ENCODE measurements at places on chromosomes 6 and 20.

DNA sequence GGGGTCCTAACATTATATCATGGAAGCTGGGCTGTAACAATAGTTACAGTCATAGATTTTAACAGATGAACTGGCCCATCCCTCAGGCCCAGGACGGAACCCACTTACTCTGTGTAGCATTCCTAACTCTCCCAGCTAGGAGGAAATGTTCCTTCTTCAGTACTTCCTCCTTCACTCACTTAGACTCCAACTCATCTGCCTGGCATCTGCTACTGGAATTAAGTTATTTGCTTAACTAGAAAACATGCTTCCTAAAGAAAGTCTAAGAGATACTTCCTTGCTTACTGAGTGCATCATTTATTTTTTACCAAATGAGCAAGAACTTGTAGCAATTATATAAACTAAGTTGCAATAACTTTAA lies 20.5 kb downstream of the GCLC start:
- no peak for DNase-seq

DNA sequence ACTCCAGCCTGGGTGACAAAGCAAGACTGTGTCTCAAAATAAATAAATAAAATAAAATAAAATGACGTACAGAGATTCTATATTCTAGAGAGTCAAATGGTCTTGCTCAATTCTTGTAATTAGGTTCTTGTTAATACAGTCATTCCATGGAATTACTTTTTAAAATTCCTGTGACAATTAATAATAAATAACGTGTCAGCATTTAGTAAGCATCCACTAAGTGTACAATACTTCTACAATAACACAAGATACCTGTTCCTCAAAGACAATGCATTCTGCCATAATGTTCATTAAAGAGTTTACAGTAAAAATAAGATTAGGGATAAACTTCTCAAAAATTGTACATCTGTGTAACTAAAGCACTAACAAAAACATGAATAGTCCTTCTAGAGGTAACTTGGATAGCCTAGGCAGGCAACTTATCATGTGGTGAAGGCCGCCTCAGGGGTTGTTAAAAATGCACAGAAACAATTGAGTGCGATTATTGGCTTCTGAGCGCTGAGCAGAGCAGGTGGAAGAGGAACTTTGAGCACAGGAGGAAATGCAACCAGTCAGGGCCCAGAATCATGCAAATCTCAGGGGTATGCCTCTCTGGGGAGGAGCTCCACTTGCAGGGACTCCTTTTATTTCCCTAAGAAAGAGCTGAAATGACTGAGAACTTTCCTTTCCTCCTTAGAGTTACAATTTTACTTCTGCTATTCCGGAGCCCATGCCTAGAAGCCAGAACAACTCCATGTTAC lies 37.1 kb downstream of the QRSL1 start:
- DNase-seq = no peak

DNA sequence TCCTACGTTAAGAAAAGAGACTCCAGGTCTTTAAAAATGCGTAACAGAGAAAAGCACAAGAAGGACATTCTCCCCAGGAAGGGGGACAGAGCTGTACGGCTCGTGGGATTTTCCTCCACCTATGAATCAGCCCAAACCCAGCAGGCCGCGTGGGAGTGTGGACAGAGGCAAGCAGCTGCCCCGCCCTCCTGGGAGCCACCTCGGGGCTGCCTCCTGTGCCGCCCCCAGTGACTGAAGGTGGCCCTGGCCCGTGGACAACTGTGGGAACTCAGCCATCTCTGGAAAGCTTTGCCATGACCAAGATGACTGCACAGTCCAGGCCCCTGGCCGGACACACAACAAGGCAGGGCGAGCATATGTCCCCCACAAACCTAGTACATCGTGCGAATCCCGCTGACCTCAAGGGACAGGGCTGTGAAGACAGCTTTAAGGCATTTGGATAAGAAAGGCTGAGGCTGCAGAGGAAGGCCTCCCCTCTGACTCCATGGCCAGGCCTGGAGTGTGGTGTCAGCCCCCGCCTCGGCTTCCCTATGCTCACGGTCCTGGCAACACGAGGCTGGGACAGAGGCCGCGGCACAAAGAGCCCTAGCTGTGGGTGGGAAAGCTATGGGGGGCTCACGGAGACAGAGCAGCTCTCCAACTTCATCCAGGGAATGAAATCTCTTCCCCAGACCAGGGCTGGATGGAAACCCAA lies 26.9 kb downstream of the PXDC1 start:
- no peak for DNase-seq

- DNase-seq = no peak
These were observed 28.0 kb upstream of the SYNJ2 start for GRCh38 chr6:157953580-157954091.

- no peak for DNase-seq
These were observed 42.1 kb downstream of the KLHL31 start for GRCh38 chr6:53623497-53623896.

- DNase-seq = no peak
These were observed 1.3 kb upstream of the MTFR2 start for GRCh38 chr6:136251394-136251793.

GRCh38 chr6:28969129-28969528 lies 36.0 kb downstream of the ZNF311 start:
- DNase-seq = no peak

DNA sequence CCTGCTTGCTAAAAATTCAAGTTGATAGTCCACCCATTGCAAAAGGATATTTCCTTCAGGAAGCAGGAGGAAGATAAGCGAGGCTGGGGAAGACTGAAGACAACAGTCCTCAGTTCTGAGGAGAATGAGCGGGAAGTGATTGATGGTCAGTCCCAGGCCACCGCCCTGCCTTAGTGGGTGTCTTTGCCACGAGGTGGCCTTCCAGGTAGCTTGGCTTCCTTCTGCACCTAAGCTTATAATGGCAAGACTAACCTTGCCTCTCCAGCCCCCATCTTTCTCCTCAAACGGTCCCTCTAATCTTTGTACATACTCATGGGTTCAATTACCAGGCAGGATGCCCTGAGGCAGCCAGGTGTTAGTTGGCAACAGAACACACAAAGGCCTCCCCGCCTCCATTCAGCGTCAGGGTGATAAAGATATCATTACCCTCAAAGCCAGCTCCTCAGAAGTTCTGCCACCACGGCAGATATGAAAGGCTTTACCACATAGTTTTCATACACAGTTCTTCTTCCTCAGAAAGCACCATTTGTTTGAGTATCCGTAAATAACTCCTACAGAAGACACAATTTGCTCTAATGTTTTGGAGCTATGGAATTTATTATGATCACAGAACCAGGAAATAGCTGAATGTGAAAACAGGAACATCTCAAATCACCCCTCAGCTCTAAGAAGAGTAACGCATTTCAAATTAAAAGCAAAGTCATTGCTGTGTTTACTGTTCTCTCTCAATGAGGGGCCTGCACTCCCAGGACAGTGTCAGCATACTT lies 249.4 kb downstream of the ATXN1 start:
- DNase-seq = no peak

- DNase-seq = no peak
These were observed 116.2 kb upstream of the PLCB4 start for GRCh38 chr20:8952721-8953120.

- DNase-seq = no peak
These were observed 100.0 kb upstream of the CNR1 start for GRCh38 chr6:88266126-88266525.

GRCh38 chr6:7232351-7232750 lies 80.6 kb downstream of the SSR1 start:
- DNase-seq = no peak

- DNase-seq = no peak
These were observed 631 bp downstream of the RAET1L start for GRCh38 chr6:150024646-150025155.

DNA sequence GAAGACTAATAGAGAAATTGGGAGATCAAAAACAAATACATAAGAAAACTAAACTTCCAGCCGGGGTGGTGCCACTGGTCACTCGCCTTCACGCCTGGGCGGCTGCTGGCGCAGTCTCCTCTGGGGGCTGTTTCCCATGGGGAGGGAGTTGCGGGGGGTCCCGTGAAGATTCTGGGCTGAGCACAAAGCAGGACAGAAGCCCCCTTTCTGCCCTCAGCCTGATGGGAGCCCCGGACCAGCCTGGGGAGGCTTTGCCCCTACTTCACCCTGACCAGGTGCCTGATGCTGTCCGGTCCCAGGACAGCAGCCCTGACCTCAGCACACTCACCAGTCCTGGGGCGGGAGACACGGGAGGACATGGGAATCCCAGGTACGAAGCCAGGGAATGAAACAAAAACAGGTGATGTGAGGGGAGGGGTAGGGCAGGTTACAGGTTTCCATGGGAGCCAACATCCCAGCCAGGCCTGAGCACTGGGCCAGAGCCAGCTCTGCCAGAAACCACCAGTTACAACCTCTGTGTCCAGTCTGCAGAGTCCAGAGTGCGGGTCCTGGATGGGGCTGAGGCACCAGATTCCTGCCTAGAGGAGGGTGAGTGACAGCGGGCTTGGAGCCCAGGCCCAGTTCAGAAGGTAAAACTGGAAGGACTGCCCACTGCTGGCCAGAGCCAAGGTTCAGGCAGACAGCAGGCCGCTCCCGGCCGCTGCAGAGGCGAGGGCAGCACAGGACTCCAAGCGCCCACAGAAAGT lies 326.4 kb downstream of the TAF4 start:
- no peak for DNase-seq

GRCh38 chr20:634148-634925 lies 18.7 kb downstream of the SRXN1 start:
- no peak for DNase-seq

DNA sequence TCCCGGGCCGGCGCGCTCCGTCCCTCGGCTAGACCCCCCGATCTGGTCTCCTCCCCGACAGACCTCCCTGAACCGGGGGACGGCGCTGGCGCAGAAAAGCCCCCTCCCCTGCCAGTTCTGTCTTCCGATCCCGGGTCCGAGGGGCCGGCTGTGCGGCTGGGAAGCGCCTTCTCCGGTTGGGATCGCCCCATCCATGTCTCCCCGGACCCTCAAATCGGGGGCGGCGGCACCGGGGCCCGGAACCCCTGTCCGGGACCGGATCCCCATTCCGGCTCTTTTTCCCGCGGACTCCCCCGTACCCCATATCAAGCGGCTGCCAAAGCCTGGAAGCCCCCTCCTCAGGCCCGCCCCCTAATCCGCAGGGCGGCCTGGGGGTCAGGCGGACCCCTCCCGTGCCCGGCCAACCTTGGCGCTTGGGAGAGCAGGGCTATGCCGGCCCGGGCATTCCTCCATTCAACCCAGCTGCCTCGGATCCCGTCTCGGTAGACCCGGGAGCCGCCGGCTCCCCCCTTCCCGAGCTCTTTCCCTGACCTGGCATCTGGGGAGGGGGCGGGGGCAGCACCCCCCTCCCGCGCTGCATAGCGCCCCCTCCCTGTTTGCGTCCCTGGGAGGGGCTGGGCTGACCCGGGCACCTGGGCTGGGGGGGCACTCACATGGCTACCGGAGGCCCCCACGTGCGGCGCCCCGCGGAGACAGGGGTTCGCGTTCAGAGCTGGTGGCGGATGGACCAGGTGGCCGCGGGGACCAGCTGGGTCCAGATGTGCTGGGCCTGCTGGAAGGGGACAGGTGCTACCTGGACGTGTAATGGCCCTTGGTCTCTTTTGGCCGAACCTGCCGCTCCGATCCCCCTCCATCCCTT lies 643 bp downstream of the DLGAP4 start:
- DNase-seq = no peak

GRCh38 chr20:58603721-58604120 lies 47.4 kb upstream of the STX16 start:
- no peak for DNase-seq

GRCh38 chr20:62653951-62654685 lies 11.8 kb downstream of the SLCO4A1 start:
- DNase-seq = no peak

- no peak for DNase-seq
These were observed 273.4 kb upstream of the SASH1 start for GRCh38 chr6:148069256-148069655.

DNA sequence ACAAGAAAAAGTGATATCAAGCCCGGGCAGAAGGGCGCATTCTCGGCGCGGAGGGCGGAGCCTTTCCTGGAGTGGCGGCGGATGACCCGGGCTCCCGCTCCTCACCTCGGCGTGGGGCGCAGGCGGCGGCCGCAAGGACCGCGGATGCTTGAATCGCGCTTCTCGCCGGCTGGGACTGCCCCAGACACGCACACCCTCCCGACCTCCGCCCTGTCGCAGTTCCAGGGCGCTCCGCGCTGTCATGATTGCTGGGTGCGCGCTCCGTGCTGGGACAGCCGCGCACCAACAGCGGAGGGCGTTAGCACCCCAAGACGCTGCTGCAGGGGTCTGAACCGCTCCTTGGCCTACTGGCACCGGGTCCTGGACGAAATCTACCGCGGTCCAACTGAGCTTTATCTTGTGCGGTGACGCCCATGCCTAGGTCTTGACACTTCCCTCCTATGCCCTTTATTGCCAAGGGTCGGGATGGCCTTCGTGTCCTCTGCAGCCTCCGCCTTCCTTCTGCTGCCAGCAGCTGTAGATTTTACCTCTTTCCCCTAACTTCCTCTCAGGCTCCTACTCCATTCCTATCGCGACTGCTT lies 43.3 kb downstream of the IRAK1BP1 start:
- no peak for DNase-seq

DNA sequence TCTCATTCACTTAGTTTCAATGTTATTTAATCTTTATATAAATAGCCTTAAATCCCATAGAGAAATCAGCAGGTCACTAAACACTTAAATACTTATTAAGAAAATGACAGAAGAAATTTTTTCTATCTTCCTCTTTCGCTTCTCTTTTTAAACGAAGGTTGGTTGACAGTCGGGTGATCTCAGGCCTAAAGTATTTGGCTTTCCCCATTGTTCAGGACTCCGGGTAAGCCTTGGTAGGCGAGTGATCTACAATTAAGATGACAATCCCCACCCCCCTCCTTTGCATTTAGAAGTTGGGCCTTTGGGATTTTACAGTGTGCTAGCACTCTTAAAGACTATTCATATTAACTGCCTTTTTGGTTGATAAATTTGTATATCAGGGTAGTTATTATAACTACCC lies 19.7 kb upstream of the UTRN start:
- no peak for DNase-seq

DNA sequence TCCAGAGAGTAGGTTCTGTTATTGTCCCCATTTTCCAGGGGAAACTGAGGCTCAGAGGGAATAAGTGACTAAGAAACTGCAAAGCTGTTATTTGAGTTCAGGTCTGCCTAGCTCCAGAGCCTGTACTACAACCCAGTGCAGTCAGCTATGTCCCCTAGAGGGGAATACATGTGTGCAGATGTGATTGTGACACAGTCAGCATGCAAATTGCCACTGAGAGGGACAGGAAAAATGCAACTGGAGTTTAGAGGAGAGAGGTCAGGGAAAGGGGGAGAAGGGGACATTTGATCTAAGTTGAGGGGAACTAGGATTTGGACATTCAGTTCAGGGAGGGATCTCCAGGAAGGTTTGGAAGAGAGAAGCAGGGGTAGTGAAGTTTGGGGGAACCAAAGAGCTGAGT lies 38.6 kb upstream of the EPB41L1 start:
- no peak for DNase-seq

- DNase-seq = no peak
These were observed 86.2 kb downstream of the KCNB1 start for GRCh38 chr20:49396230-49396629.

DNA sequence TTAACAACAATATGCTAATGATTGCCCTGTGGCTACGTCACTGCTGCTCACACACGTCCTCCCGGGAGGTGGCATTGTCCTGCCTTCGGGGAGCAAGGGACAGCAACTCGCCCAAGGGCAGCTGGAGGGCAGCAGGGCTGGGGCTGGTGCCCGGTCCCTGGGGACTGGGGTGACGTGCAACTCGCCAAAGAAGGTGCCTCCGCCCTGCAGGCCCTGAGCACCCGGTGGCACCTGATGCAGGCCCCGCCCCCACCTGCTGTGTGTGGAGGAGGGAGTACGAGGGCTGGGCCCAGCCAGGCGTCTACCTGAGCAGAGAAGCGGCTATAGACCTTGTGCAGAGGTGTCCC lies 64.8 kb upstream of the SLCO4A1 start:
- no peak for DNase-seq
